Urinary bladder (tissue), 4 donors: ENCODE measurements at places on chromosomes 4 and X. TPM values are rescaled to one million over a fixed set of nuclear protein-coding genes. Genes with fewer than 3 reads are reported as not detected.

GRIA3 gene
- total RNA-seq: 6.0 TPM

RNF128 gene
- 13.7 TPM for total RNA-seq

GRCh38 chr4:1413204-1413663 lies 7.0 kb upstream of the NKX1-1 start:
- DNase-seq: no peak

GRCh38 chr4:23455456-23456158 lies 434.2 kb downstream of the PPARGC1A start:
- no peak for DNase-seq

- no peak for DNase-seq
Measured at GRCh38 chr4:121697564-121697963, 784 bp upstream of the ANXA5 start.

CT45A1 gene
- not detected for total RNA-seq

DNA sequence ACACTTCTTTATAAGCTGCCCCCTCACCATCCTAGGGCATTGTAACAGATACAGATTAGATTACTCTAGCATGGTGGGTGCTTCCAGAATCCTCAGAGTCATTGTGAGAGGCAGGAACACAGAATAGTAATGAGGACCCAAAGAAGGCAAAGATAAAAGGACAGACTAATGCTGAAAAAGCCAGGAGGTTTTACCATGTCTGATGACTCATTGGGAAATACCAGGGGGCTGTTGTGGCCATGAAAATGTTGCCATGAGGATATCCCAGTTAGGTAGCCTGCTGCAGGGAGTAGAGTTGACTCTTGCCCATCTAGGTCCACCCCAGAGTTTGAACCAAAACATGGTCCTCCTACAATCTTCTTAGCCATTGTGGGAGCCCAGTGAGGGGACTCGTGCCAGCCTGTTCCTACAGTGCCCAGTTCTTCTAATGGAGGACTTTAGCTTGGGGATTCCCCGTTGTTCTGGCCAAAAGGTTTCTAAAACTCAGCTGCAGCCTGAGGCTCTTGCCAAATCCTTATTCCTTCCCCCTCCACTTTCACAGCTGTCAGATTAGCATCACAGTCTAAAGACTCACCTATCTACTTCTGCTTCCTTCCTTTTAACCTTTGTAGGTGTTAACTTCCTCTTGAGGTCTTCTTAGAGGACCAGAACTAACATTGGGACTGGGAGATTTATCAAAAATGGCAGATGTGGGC lies 586.0 kb upstream of the AADAT start:
- DNase-seq: no peak

DNA sequence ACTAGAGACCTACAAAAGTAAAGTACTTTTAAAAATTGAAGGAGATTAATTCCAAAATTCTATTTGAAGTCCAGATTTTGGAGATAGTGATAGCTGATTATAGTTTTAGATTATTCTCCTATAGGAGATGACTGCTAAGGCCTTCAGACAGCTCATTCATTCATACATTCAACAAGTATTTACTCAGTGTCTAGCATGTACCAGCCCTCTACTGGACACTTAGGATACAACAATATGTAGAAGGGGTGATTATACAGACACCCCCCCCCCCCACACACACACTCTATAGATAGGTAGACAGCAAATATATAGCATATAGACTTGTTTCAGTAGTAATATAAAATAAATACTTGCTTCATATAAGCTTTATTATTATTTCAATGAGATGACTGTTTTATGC lies 60.4 kb upstream of the TAF9B start:
- no peak for DNase-seq

MTM1 gene
- 18.5 TPM for total RNA-seq

- DNase-seq: no peak
Measured at GRCh38 chrX:10259716-10260115, 102.9 kb downstream of the CLCN4 start.

TMEM271 gene
- 0.21 TPM for total RNA-seq

- DNase-seq: no peak
Measured at GRCh38 chr4:35538807-35539206, 705.5 kb downstream of the ARAP2 start.

GRCh38 chr4:1674682-1675081 lies 9.4 kb downstream of the FAM53A start:
- no peak for DNase-seq

- DNase-seq: no peak
Measured at GRCh38 chrX:1592470-1593142, 1.2 kb downstream of the AKAP17A start.

- DNase-seq: no peak
Measured at GRCh38 chr4:23212558-23212957, 519.8 kb downstream of the GBA3 start.

CT47B1 gene
- not detected for total RNA-seq

NUDT10 gene
- total RNA-seq: 5.6 TPM

- no peak for DNase-seq
Measured at GRCh38 chr4:125388613-125389012, 73.9 kb downstream of the FAT4 start.

GRCh38 chr4:145195167-145195952 lies 15.0 kb upstream of the OTUD4 start:
- DNase-seq: no peak

GRCh38 chr4:105059337-105059736 lies 87.3 kb upstream of the TET2 start:
- DNase-seq: no peak

TNIP3 gene
- total RNA-seq: 0.21 TPM

GRCh38 chr4:139786494-139787354 lies 121.1 kb downstream of the MGST2 start:
- no peak for DNase-seq

DNA sequence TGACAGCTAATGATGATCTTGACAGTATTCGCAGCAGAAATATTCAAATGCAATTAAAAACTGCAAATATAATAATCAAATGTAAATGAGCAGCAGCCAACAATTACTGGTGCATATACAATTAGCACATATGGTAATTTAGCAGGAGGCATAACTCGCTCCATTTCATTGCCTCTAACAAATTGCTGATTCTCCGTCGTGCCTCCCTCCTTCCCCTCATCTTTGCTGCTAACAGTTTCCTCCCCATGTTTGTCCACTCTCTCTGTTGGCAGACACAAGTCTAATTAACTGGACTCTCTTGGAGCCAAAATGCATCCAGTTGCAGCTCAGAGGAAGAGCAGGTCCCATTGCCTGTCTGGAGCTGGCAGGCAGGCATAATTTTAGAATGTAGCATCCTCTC lies 210.6 kb downstream of the STK32B start:
- no peak for DNase-seq

GRPR gene
- total RNA-seq: 1.1 TPM

DNA sequence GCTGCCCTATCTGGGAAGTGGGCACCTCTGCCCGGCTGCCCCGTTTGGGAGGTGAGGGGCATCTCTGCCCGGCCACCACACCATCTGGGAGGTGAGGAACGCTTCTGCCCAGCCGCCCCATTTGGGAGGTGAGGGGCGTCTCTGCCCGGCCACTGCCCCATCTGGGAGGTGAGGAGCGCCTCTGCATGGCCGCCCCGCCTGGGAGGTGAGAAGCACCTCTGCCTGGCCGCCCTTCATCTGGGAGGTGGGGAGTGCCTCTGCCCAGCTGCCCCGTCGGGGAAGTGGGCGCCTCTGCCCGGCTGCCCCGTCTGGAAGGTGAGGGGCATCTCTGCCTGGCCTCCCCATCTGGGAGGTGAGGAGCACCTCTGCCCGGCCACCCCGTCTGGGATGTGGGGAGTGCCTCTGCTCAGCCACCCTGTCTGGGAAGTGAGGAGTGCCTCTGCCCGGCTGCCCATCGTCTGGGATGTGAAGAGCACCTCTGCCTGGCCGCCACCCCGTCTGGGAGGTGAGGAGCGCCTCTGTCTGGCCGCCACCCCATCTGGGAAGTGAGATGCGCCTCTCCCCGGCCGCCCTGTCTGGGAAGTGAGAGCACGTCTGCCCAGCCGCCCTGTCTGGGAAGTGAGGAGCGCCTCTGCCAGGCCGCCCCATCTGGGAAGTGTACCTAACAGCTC lies 9.8 kb downstream of the PABPC1L2A start:
- DNase-seq: no peak

DNA sequence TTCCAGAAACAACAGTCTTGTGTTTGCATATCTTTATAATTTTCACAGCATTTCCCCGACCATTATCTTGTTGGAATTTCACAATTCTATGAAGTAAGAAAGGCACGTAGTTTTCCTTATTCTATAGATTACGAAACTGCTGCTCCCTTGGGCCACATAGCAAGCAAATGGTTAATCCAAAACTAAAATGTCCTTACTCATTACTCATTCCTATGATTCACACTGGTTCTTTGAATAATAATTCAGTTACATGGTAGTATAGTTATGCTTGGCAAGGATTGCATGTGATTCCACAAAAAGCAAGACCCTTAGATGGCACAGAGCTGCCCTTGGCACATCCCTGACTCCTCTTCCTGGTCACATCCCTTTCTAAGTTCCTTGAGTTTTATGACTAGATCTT lies 51.2 kb downstream of the OR13H1 start:
- no peak for DNase-seq

GRCh38 chr4:177201614-177202013 lies 108.1 kb upstream of the NEIL3 start:
- no peak for DNase-seq

- DNase-seq: no peak
Measured at GRCh38 chr4:38664706-38665401, 855 bp downstream of the KLF3 start.

- no peak for DNase-seq
Measured at GRCh38 chrX:63428348-63428747, 77.2 kb upstream of the SPIN4 start.

CT45A10 gene
- not detected for total RNA-seq

DNA sequence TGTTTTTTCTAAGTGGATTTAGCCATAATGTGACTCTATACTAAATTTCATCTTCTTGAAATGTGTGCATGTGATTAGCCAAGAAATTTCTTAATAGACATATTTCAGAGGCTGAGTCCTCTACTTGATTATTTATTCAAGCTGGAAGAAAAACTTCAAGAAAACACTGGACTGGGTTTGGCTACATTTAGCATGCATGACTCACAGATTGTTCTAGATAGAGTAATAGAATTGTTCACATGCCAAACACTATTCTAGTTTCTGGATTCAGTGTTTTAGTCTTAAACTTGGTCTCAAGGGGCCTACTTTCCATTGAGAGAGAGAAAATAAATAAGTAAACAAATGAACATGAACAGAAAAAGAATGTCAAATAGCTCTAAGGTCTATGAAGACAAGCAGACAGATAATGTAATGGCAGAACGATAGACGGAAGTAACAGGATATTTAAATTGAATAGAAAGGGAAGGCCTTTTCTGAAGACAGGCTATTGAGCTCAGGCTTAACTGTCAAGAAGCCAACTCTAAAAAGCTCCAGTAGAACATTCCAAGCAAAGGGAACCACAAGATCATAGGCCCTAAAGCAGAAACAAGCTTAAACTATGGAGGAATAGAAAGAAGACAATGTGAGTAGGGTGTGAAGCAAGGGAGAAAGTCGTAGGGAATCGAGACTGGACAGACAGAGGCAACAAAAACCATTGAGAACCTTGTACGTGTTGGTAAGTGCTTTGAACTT lies 104.6 kb downstream of the TMEM144 start:
- DNase-seq: no peak

DNA sequence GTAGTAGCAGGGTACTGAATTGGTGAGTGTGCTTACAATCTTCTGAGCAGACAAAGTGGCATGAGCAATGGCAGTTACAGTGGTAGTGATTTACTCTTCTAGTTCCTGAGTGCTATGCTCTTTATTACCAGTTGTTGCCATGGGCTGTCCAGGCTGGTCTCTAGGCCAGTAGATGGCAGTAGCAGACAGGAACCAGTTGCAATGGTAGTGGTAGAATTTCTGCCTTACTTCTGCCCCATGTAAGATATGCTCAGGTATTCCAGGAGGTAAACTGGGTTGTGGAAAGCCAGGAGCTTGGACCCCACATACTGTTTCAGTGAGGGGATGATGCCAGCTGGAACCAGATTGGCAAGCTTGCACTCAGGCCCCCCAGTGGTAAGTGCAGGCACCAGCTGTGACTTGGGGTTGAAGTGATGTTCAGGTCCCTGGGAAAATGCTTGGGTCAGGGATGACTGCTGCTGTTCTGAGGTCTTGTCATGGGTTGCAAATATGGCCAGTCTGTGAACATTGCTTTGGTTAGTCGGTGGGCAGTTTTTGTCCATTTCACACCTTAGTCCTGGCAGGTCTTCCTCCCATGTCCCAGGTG lies 63.0 kb upstream of the ZXDB start:
- DNase-seq: no peak
